ENCODE measurements at places on chromosomes 2 and 18.

DNA sequence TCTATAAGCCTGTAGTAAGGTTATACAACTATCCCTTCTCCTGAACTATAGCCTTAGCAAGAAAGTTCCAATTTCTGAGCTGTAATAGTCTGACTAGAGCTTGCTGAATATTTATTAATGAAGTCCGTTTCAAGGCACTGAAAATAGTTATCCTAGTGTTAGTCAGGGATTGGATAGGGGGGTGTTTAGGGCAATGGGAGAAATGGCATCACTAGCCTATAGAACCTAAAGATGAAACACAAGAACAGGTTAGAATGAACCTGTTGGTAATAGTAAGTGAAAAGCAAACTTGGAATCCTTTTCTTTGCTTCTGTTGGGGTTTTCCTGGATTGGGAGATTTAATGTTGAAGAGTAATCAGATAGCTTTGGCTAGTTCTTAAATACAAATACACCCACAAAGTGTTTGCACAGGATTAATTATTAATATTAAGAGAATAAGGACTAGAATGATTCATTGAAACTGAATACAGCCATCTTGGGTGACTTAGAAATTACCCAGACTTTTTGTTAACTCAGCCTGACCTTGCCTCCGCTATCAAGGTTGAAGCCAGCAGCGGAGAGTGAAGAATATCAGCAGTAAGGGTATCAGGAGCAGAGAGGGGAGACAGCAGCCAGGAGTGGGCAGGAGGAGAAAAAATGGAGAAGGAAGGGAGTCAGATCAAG, 14.4 kb downstream of the CCNT2 start:
- DNase-seq: no peak

DNA sequence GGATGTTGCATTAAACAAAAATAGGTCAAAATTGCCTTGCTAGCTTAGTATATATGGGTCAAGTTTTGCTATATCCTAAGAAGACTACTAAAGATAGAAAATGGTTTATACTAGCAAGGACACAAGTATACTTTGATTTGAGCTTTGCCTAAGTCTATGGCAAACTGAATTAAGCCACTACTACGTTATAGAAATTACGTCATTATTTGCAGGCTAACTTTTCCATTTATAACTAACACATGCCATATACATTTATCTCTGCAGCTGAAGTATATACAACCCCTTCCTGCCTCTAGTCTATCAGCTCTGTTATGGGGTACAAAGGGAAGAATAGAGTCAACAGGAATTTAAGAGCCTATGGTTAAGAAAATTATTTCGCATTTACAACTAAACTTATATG, 16.2 kb downstream of the YWHAQ start:
- DNase-seq: no peak

DNA sequence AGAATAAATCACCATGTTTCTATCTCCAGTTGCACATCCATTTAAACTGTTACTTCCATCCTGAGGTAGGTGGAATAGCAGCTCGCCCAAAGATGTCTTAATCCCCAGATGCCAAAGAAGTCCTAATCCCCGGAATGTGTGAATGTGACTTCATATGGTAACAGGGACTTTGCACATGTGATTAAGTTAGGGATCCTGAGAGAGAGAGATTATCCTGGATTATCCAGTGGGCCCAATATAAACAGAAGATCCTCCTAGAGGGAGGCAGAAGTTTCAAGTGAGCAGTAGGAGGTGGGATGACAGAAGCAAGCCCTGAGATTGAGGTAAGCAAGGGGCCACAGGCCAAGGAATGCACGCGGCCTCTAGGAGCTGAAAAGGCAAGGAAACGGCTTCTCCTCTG, 19.8 kb downstream of the CREG2 start:
- no peak for DNase-seq

DNA sequence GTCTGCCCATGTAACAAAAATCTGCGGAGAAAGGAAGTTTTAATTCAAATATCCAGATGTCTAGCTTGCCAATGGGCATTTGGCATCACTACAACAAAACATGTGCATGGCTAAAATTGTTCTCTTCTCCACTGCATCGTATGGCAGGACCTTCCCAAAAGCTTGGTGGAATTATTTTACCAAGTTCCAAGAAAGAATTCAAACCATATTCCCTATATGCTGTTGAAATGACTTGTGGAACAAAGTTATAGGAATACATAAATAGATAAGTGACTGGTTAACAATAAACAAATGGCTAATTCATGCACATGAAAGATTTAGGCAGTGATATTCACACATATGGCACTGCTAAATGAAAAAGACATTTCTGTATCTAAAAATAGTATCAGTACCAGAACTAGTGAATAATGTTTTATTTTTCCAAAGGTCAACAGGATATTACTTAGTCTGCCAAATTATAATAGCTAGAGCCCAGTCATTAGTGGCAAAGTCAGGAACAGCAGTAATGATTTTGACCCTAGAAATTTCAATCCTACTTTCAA, 425.4 kb upstream of the VRK2 start:
- DNase-seq: no peak

GRCh38 chr2:208489687-208490086, 83.1 kb downstream of the PTH2R start:
- DNase-seq: peak; percentile 82

DNA sequence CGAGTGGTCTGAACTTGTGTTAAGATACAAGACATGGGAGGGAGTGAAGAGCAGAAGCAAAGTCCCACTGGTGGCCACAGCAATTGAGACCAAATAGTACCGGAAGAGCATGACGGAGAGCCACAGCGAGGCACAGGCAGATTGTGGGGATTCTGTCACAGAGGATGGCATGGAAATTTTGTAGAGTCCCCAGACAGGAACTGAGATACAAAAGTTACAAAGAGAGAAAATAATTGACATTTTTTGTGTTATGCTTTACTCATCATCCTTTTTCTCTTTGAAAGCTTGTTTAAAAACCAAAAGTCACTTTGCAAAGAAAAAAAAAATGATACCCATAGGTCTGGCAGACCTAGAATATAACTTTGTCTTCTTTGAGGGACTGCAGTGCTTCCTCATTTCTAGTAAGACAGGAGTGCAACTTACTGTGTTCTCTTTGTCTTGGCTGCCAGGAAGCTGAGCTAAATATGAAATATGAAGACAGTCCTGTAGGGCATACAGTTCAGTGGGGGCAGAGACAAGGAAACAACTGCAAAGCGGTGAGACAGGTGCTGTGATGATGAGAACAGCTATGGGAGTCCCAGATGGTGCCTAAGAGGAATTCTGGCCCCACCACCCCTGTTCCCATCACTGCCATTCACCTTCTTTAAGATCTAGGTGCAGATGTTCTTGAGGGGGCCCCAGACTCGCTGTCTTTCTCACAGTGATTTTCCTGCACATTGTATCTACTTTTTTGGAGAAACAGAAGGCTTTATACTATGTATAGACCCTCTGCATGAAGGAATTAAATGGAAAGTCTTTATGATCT, 5.2 kb downstream of the ARHGAP25 start:
- DNase-seq: no peak

- no peak for DNase-seq
These were observed 145.0 kb downstream of the NEDD4L start for GRCh38 chr18:58188996-58189395.

DNA sequence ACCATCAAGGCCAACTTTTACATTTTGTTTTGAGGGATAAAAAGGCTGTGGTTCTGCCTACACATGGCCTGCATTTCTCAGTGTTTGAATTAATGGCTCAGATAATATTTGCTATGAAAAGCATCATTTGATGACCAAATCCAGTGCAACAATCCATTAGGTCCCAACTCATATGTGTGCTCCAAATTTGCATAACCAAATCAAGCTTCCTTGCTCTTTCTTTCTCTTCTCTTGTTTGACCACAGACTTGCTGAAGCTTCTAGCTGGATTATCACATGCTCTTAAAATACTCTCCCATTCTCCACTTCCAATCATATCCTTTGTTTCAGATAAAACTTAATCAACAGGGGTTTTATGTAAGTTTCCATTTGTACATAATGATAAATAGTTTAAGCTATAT, 147.0 kb downstream of the TCF4 start:
- DNase-seq: no peak

DNA sequence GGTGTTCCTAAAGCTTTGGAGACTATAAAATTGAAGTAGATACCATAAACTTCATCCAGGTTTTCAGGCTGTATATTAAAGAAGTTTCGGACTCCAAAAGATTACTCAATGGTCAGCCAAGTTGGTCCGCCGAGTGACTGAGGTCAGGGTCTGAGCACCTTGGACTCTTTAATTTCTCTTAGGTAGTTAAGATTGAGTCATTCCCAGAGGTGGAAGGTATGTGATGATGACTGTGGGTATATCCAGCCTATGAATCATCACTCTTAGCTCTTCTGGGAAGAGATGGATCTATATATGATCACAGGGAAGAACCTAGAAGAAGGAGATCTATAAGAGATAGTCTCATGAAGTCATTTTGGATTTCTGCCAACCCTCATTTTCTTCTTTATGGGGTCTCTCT, 3.3 kb downstream of the ITGA6 start:
- no peak for DNase-seq

DNA sequence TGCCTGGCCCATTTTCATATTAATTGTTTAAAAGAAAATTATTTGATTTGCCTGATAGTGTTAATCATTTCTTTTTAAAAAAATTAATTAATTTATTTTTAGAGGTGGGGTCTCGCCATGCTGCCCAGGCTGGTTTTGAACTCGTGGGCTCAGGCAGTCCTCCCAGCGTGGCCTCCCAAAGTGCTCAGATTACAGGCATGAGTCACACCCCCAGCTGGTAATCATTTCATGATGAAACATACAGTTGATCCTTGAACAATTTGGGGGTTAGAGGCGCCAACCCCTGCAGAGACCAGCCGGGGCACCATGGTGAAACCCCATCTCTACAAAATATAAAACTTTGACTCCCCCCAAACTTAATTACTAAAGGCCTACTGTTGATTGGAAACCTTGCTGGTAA, 7.9 kb downstream of the GPN1 start:
- no peak for DNase-seq

Measured in SHP77 treated with DMSO at 0.1 percent for 48 hours (cell line).